ENCODE measurements at places on chromosomes 2 and 18. TPM values are rescaled to one million over a fixed set of nuclear protein-coding genes. Genes with fewer than 3 reads are reported as not detected.

GRCh38 chr2:23354554-23354953 lies 30.4 kb upstream of the KLHL29 start:
- DNase-seq, result no peak

GRCh38 chr2:239394346-239394945 lies 6.4 kb downstream of the HDAC4 start:
- no peak for DNase-seq

- no peak for DNase-seq
Observed at GRCh38 chr2:109142416-109143210, 13.6 kb downstream of the SH3RF3 start.

GRCh38 chr2:239315308-239315707 lies 85.5 kb downstream of the HDAC4 start:
- no peak for DNase-seq

DNA sequence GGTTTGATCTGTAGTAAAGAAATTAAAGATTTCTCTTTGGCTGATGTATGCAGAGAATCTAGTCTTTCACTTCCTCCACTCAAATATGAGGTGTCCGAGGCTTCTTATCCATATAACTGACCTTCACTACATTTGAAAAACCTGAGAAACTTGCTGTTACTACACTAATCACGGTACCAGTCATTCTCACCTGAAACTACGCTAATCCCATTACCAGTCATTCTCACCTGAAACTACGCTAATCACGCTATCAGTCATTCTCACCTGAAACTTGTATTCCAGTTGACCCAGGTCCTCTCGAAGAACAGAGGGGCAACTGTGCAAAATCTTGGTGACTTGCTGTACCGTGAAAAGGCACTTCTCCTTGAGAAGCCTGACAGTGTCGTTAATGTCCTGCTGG lies 5.1 kb downstream of the MTERF4 start:
- DNase-seq, result no peak

DNA sequence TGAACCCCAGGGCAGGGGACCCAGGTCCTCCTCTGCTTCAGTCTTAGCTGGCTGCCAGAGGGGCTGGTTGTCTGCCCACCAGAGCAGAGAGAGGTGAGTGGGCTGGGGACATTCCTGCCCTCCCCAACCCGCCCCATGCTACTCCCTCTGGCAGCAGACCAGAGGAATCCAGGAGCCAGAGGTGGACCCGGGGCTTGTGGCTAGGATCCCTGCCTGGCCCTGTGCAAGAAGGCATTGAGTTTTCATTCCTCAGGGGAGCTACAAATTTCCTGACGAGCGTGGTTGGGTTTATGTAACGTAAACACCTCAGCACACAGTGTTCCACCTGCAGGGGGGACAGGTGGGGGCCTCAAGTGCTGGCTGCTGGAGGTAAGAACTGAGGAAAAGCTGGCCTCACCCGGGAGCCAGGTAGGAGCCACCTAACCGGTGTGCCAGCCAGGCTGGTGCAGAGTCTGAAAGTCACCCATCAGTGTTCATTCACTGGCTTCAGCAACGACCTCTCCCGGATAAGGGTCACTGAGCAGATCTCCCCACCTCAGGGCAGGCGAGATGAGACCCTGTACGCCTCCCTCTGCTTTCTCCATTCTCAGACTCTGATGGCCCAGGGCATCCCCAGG lies 246.8 kb downstream of the DYSF start:
- peak; percentile 78 for DNase-seq

DNA sequence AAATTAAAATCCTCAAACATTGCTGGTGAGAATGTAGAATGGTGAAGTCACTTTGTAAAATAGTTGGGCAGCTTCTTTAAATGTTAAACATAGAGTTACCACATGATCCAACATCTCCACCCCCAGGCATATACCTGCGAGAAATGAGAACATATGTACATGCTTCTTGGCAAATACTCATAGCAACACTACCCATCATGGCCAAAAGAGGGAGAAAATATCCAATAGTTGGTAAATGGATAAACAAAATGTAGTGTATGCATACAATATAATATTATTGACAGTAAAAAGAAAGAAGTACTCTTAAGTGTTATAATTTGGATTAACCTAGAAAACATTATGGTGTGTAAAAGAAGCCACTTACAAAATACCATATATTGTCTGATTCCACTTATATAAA lies 185.9 kb downstream of the CDH7 start:
- DNase-seq, result no peak

DNA sequence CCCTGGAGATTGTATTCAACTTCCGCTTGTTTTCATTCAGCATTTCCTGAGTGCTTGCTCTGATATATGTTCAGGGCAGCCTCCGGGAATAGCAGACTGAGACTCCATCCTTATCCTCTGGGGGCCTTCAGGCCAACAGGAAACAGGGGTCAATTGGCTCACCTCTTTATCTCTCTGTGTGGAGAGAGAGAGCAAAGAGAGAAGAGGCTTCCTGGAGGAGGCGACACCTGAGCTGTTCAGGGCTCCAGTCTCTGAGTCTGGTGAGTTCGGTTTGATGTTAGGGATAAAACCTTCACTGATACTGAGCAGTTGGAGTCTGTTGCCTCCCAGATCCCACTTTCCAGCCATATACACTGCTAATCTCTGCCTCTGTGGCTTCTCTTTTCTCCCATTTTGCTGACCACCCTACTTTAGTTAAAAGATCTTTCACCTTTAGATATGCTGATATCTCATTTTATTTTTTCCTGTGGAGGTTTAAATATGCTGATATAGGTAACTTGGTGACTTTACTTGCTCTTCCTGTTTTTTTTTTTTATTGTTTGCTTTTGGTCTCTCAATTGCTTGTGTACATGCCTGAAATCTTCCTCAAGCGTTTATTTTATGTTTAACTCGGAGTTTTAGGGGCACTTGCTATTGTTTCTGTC lies 56.9 kb downstream of the KCNS3 start:
- no peak for DNase-seq

DNA sequence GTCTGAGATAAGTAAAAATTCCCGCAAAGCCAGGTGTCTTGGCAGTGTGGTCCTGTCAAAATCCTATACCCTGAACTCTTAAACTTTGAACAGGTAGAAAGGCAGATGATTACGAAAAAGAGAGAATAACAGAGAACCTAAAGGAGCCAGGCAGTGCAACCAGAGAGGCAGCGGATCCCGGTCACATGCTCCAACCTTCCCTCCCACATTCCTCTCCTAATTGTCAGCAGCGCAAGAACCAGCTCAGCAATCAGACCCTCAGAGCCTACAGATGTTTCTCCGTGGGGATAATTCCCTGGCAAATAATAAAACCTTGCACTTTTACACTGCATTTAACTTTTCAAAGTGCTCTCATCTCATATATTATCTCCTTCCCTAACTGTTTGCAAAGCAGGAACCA lies 124.8 kb downstream of the EPHA4 start:
- peak; percentile 41 for DNase-seq

DNA sequence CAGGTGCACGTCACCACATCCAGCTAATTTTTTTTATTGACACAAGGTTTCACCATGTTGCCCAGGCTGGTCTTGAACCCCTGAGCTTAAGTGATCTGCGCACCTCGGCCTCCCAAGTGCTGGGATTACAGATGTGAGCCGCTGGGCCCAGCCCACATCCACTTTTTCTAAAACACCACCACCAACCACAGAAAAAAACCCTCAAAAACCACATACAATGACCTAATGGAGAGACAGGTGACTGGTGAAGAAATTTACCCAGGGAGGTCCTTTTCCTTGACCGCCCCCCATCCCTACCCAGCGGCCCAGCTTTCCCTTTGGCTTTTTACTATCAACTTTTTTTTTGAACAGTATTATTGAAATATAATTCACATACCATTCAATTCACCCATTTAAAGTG lies 47.9 kb downstream of the CACNB4 start:
- no peak for DNase-seq

DNA sequence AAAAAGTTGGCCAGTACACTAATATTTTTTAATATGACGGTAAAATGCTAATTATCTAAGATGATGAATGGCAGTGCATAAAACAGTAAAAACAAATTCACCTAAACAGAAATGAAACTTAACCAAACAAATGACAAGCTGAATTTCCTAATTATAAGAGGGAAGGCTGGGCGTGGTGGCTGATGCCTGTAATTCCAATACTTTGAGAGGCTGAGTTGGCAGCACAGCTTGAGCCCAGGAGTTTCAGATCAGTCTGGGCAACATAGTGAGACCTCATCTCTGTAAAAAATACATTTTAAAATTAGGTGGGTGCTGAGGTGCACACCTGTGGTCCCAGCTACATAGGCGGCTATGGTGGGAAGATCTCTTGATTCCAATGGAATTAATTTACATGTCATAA lies 120.1 kb downstream of the USP34 start:
- DNase-seq, result no peak

- DNase-seq, result no peak
Observed at GRCh38 chr2:215900203-215900611, 113.1 kb downstream of the MREG start.

GRCh38 chr2:186342029-186342428 lies 144.0 kb upstream of the ZC3H15 start:
- DNase-seq, result no peak

- no peak for DNase-seq
Observed at GRCh38 chr2:48525269-48525943, 4.5 kb upstream of the STON1 start.

The ING5 gene
- total RNA-seq, result 27.3 TPM

The CRYGC gene
- not detected for total RNA-seq

The PCARE gene
- not detected for total RNA-seq

The SERTAD2 gene
- 21.1 TPM for total RNA-seq

The CROCC2 gene
- total RNA-seq, result 0.13 TPM

The USP40 gene
- total RNA-seq, result 51.6 TPM

The ESPNL gene
- total RNA-seq, result 2.7 TPM

The IL1F10 gene
- total RNA-seq, result not detected

The UGT1A4 gene
- 1.1 TPM for total RNA-seq

The RAB27B gene
- 4.1 TPM for total RNA-seq

The SDC1 gene
- 266 TPM for total RNA-seq

The UGT1A10 gene
- not detected for total RNA-seq

The MYO5B gene
- total RNA-seq, result 43.8 TPM

The SOWAHC gene
- total RNA-seq, result 11.8 TPM

The HOXD9 gene
- 36.5 TPM for total RNA-seq

The ABCG5 gene
- not detected for total RNA-seq
